T-helper 17 cell (primary cell): ENCODE measurements at places on chromosomes 2 and 18.

DNA sequence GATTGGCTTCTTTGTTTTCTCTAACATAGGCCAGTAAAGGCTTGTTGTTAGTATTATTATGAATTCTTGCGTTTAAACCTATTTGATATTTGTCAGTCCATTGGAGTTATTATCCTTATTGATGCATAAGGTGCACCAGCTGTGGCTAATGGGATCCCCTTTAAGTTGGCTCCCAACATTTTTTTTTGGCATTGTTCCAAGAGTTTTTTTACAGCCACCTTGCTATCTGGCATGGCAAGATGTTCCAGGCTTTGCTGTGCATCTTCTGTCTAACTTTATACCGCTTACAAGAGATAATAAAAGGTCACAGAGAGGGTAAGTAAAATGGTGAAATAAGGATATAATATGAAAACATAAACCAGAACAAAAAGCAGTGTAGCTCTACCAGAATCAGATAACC is 157.5 kb upstream of the TACR1 start:
- no peak overlapping the region for H3K4me3 ChIP-seq
- DNase-seq: no peak
- no peak overlapping the region for H3K27ac ChIP-seq
- no peaks in the 10 kb centered on the region for H3K4me1 ChIP-seq
- peaks cover 16% of the 10 kb centered on the region for H3K27me3 ChIP-seq

DNA sequence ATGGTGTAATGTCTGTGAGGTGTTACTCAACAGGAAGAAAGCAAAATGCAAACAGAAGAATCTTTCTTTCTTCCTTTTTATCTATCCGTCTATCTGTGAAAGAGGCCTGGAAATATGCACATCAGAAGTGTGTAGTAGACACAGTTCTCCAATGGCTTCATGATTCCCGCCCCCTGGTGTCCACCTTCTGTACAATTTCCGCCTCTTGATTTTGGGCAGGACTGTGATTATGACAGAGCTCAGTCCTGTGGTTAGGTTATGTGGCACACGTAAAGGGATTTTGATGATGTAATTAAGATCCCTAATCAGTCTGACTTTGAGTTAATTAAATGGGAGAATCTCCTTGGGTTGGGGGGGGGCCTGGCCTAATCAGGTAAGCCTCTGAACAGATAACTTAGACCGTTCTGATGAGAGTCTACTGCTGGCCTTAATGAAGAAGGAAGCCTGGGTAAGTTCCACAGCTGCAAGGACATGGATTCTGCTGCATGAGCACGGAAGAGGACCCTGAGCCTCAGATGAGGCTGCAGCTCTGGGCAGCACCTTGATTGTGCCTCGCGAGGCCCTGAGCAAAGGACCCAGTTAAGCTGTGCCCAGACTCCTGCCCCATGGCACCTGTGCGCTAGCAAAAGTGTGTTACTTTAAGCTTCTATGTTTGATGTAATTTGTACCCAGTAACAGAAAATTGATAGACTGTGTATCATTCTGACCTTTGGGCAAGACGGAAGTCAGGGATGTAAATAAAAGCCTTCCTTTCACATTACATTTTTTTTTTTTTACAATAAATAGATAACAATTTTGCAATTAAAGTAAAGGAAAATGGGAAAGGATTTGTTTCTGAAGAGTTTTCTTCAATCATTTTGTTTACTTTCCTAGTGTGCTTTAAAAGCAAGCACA is 11.3 kb upstream of the KCNF1 start:
- H3K4me3 ChIP-seq: no peak overlapping the region
- peaks cover 34% of the 10 kb centered on the region for H3K27me3 ChIP-seq
- H3K36me3 ChIP-seq: peaks cover 2% of the 10 kb centered on the region
- H3K4me1 ChIP-seq: no peaks in the 10 kb centered on the region

DNA sequence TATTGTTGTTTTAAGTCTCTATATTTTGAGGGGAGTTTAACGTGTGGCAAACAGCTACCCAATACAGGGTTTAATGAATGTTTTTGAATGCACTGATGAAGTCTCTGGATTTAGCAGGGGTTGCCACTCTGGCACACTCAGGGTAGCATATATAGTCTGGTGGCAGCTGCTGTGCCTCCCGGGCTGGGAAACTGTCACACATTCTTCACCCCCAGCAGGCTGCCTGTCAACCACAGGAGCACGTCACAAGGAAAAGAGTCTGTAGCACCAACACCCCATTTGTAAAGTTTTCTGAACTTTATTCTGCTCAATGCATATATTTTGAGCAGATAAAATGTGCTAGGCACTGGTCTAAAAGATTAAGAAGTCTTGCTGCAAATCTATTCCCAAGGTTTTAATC is 39.3 kb downstream of the NGEF start:
- no peaks in the 10 kb centered on the region for H3K4me1 ChIP-seq
- H3K4me3 ChIP-seq: no peak overlapping the region
- H3K27me3 ChIP-seq: peaks cover 21% of the 10 kb centered on the region

DNA sequence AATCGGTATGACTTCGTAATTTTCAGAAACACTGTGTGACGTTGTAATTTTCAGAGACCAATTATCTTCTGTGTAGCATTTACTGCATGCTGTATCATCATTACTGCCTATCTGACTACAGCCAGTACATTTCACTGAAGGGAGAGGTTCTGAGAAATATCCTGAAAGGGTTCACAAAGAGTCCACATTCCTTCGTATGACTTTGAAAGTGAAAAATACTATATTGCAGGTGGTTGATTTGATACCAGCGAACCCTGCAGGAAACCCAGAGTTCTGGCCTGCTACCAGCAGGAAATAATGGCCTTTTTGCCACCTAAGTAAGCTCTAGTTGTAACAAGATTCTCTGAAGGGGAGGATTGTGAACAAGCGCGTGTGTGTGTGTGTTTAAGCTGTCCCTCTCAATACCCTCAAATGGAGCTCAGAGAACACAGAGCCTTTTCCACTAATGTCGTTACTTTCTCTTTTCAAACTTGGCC is 155.5 kb downstream of the ARHGAP28 start:
- DNase-seq: no peak
- no peaks in the 10 kb centered on the region for H3K4me1 ChIP-seq
- no peaks in the 10 kb centered on the region for H3K27me3 ChIP-seq
- no peak overlapping the region for H3K27ac ChIP-seq
